ENCODE measurements at places on chromosomes 7 and 10.

DNA sequence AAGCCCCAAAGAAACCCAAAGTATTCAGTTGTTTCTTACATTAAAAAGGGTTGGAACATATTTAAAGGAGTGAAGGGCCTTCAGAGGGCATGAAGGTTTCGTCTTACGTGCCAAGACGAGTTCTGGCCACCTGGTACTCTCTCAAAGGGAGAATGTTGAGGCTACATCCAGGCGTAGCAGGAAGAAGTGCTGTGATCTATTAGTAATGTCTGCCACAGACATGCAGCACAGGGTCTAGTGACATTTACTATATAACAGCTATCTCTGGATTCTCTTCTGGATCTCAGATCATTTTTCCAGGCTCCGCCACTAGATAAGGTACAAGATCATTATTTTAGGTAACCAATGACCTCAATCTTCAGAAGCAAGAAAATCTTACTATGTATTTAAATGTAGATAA is 76.5 kb upstream of the ARID5B start:
- no peak for DNase-seq

- DNase-seq = no peak
Measured at GRCh38 chr7:80216996-80217842, 82.6 kb downstream of the GNAI1 start.

DNA sequence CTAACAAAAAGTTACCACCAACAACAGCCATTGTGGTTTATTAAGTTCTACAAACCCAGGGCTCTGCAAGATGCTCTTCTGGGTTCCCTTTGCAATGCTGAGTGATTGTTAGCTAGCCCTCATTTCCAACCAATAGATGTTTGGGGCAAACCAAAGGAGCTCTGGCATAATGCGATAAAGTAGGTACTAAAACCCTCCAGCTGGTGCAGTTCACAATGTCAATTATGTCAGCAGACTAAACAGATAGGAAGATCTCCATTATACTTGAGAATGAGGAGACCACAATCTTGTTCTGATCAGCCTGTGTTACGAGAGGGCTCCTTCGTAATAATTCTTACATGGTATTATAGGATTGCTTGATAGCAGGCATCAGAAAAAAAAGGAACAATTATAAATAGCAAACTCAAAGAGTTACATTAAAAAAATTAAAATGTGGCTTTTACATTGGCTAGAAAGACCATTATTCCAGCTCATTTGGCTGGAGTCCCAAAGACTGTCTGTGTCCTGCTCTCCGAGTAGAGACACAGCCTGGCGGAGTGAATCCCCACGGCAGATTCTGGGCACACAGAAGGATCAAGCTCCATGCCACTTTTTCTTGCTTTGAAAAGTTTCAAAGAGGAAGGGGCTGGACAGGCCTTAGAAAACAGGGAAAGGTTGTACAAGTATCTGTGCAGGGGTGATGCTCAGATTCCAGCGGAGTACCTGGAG is 93.8 kb downstream of the ZRANB1 start:
- DNase-seq = no peak

- DNase-seq = no peak
Measured at GRCh38 chr10:111725050-111725449, 458.5 kb downstream of the GPAM start.

DNA sequence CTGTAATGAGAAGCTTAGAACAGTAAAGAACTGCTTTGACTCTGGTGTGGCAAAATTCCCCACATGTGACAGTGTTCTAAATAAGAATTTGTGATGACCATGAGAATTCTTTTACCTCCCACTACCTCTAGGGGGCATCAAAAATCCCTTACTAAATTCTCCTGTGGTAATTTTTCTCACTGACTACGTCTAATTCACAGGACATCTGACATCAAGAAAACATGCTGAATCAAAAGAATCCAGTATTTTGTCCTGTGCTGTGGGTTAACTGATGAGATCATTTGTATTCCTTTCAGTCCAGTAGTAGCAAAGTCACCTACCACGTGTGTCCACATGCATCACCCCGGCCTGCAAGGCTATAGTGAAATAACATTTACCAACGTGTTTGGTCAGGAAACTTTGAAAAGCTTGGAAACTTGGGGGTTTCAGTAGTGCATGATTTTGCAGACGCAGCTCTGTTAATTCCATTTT is 103.8 kb downstream of the ATE1 start:
- DNase-seq = peak; percentile 14

GRCh38 chr10:69279110-69279509 is 814 bp downstream of the HK1 start:
- DNase-seq = no peak

All from GM12891 (cell line).